ENCODE measurements at places on chromosomes 13 and 19.
A peak's percentile ranks its signal among the peaks of the same experiment; 100 is the strongest.

DNA sequence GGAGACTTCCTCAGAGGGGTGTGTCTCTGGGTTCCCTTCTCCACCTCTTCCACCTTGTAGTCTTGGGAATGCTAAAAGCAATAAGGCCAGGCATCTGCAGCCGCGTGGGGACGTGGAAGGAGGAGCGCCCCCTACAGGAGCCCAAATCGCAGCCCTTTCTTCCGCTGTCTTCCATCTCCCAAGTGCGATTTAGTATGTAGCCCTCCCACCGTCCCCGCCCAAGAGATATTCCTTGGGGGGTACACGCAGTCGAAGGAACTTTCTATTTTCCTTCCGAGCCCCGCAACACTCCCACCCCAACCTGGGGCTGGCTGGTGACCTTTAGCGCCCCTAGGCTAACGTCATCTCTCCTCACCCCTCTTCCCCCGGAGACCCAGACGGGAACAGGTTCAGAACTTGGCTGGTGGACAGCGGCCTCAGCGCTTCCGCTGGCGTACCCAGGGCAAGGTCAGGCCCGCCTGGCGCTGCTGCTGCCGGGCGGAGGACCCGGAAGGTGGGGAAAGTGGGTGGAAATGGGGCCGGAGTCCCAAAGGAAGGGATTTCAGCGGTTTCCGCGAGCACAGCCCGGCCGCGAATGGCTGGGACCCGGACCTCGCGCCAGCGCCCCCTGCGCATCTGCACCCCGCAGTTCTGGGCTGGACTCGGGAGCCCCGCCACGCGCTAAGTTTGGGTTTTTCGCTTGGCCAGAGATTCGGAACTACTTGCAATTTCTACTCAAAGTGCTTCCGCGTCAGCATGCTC, 2.1 kb upstream of the PCDH8 start:
- peak; percentile 30 for DNase-seq

DNA sequence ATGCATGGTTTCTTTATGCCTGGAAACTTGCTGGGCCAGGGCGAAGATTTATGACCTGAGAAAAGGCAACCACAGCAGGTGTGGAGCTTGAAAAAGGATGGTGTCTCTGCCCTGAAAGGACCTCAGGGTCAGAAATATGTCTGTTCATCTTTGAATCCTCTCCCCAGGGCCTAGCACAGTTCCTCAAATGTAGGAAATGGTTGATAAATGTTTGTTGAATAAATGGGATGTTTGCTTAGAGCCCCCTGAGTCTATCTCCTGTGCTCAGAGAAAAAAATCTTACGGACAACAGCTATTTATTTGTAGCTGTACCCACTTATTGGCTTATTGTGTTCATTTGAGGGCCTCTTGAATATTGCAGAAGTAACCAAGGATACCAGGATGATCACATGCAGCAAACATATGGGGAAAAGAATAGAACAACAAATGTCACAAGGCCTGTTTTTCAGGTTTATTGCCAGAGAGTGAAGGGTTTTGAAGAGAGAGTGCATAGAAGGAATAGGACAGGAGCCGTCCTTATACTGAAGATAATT, 114.5 kb downstream of the KLF5 start:
- no peak for DNase-seq

- DNase-seq, result no peak
These were observed 303.4 kb downstream of the SPRY2 start for GRCh38 chr13:80037505-80037888.

DNA sequence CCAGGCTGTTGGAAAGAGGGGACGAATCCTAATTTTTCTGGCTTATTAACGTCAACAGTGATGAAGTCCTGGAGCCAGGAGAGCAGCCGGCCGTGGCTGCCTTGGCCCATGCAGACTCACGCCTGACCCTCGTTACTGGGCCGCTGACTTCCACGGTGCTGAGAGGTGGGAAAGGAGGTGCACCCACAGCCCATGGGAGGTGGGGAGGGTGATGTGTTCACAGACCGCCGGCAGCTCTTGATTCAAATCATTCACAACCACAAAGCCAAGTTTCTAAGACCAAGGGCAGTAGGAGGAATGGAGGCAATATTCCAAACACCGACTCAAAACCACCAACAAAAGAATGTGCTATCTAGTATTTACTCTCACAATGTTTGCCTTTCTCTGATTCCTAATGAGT, 24.3 kb downstream of the COL4A2 start:
- DNase-seq, result no peak

DNA sequence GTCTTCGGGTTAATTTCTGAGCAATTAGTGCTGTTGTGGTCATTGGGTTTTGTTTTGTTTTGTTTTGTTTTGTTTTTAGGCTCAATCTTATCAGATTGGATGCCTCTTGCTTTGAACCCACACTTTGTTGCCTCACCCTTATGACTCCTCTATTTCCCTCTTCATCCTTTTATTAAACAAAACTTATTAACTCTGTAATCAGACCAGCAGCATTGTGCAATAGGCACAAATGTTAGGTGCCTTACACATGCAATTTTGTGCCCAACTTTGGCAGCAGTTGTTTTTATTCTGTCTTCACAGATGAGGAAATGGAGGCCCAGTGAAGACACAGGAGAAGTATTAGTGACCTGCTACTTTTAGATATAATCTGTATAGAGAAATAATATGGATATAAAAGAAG, 377.7 kb downstream of the KCNRG start:
- no peak for DNase-seq

DNA sequence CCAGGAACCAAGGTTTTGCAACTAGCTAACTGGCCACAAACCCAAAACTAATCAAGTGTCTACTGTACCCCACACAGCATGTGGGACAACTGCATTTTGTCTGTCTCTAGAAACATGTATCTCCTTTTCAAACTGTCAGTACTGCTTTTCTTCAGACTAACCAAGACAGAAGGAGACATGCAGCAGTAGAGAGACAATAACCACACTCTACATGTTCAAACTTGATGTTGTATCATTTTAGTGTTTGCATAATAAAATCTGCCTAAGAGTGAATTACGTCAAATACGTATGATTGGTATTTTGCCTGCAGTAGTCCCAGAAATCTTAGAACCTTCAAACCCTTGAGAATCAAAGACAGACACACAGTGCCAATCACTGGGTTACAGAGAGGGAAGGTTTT, 22.0 kb upstream of the FREM2 start:
- DNase-seq, result no peak
